ENCODE measurements at places on chromosomes 6 and 20.

GRCh38 chr20:1887321-1887720 is 7.9 kb upstream of the SIRPA start:
- no peak for DNase-seq

DNA sequence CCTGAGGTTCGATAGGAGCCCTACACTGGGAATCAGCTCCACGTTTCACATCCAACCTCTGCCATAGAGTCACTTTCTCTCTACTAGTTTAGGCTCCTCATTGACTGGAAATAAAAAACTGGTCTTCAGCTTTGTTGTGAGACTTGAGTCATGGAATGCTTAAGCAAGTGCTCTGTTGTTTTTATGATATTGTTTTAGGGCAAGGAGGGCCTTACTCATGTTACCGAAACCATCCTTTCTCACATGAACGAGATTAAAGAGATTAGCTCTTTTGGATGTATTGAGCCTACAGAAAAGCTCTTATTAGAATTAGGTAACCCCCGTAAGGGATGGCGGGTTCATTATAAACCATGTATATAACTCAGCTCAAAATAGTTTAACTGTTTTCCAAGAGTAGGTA is 6.9 kb upstream of the MOCS1 start:
- no peak for DNase-seq

DNA sequence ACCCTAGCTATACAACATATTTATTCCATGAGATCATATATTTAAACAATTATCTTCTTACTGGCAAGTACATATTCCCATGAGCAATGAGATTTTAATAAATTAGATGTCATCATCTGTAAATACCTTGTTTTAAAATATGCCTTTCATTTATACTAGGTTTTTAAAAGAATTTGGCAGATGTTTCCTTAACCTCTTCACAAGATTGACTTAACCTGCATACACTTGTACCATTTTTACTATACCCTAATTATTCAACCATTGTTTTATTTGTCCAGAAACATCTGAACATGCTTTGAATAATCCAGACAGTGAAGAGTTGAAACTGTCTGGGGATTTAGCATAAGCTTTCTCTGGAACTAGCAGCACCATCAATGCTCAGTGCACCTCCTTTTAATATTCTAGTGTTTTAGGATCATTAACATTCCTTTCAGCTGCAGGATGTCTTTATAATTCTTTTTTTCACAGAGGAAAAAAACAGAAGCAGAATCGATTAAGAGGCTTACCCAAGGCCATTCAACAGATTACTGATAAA is 188.0 kb upstream of the TENT5A start:
- no peak for DNase-seq

DNA sequence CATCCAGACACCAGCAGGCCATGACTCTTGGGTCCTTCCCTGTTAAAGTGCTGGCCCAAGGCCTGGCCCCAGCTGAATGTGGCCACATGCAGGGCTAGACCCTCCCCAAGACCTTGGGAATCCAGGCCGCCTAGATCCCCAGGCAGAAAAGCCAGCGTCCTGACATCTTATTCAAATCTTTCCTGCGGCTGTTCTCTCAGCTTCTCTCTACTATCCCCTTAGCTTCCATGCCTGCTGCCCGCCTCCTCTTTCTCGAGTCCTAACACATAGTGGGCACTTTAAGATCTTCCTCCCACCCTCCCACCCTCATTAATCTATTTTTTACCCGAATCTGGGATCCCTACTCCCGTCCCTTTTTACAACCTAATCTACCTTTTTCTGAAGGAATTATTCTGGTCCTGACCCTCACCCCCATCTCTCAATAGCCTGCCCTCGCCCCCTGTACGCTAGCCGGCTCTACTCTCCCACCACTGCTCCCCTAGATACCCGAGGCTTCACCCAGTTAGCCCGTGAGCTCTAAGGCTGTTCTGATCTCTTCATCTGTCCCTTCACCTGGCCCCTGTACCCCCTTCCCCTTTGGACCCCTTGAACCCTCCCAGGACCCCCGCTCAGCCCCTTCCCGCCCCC is at the start of gene CCHCR1:
Gene CCHCR1 (minus strand): TSS at position 290 of the 627 bp plus-strand sequence. CDS start 202 bp downstream, at position 88.
- no peak for DNase-seq

DNA sequence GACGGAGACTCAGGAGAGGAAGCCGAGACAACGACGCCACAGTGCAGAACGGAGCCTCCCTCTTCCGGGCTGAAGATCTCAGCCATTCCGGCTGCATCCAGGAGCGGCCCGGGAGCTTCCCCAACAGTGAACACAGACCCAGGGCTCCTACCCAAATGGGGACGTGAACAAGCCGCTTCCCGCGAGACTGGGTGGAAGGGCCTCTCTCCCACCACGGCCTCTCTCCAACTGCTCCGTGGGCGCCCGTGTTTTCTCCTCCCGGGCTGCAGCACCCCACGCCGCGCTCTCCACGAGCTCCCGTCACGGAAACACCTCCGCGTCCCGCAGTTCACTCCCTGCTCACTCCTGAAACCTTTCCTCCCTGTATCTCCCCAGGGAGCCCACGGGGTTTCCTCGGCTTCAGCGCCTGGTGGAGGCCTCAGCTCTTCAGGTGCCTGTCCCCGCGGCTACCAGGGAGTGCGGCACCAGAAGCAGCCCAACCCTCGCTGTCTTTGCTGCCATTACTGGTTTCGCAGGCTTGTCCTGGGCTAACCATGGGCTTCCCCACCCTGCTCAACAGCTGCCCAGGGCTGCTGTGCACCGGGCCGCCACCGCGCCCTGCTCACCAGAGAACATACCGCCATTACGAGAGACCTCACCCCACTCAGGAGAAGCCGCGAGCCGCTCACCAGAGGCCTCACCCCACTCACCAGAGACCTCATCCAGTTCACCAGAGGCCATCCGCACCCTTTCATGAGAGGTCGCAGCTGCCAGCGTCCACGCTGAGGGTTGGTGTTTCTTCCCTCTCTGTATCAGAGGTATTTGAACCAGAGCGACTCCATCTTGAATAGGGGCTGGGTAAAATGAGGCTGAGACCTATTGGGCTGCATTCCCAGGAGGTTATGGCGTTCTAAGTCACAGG is 922.8 kb downstream of the QKI start:
- no peak for DNase-seq

DNA sequence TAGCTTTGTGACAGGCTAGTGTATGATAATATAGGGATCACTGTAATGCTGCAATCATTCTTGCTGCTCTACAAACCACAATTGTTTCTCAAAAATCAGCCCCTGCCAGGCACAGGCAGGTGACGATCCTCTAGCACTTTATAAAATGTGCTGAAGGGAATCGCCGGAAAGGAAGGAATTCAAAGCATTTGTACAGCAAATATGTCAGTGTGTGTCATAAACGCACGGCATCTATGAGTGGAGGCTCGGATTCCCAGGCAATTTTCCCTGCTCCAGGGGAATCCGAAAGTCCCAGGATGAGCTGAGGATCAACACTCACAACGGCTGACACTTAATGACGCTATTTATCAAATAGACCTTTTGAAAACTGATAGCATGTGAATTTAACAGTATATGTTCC is 1.4 kb downstream of the PHACTR1 start:
- DNase-seq = no peak

GRCh38 chr6:9428421-9429172 is 986.3 kb downstream of the TFAP2A start:
- DNase-seq = no peak

- no peak for DNase-seq
Observed at GRCh38 chr6:44263354-44264100, 1.8 kb downstream of the NFKBIE start.

- no peak for DNase-seq
Observed at GRCh38 chr6:36122495-36123269, 7.6 kb upstream of the MAPK13 start.

DNA sequence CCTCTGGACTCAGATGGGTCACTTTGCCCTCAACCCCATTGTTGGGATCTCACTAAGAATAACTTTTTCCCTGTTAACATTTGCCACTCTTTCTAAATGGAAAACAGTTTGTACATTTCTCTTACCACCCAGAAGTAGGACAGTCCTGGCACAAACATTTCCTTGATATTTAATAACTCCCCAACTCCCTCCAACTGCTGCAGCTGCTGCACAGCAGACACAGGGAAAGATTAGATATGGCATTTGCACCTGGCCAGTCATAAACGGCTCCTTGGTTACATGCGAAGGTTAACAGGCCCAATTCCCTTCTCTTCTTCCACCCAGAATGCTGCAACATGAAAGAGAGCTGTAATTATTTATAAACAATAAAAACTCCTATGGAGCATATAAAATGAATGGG is 55.9 kb upstream of the SOX4 start:
- no peak for DNase-seq

GRCh38 chr20:35579196-35579595 is 36.4 kb upstream of the SPAG4 start:
- DNase-seq = no peak

DNA sequence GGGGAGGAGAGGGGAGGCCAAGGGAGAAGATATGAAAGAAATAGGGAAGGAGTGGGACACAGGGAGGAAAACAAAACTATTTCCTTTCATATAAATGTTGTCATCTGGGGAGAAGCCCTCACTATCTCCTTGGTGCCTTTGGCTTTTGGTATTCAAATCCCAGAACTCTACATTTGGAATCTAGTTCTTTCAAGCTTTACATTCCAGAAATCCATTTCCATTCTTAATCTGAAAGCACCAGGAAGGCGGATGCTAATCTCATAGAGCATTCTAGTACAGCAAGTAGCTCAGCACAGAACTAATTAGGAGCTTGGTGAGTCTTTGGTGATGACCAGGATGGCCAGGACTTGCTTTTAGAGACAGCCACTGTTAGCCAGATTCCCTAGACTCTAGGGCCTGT is 177.9 kb downstream of the KIF16B start:
- no peak for DNase-seq

DNA sequence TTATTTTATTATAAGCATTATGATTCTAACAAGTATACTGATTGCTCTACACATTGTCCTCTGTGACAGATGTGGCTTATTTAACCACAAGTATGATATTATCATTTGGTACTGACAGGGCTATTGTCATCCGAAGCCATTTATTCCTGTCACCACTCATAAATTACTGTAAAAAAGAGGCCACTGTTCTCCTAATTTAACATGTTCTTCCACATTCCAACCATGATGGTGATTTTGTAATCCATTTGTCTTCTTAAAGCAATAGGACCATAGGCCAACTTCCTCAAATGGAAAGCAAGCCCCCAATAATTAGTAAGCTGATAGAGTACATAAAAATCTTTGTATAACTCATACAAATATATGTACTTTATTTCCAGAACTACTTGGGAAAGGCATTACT is 50.6 kb downstream of the FUT9 start:
- no peak for DNase-seq

GRCh38 chr6:34696189-34696738 is 303 bp downstream of the ILRUN start:
- DNase-seq = no peak

- DNase-seq = no peak
Observed at GRCh38 chr6:84549917-84550316, 214.5 kb downstream of the TBX18 start.

DNA sequence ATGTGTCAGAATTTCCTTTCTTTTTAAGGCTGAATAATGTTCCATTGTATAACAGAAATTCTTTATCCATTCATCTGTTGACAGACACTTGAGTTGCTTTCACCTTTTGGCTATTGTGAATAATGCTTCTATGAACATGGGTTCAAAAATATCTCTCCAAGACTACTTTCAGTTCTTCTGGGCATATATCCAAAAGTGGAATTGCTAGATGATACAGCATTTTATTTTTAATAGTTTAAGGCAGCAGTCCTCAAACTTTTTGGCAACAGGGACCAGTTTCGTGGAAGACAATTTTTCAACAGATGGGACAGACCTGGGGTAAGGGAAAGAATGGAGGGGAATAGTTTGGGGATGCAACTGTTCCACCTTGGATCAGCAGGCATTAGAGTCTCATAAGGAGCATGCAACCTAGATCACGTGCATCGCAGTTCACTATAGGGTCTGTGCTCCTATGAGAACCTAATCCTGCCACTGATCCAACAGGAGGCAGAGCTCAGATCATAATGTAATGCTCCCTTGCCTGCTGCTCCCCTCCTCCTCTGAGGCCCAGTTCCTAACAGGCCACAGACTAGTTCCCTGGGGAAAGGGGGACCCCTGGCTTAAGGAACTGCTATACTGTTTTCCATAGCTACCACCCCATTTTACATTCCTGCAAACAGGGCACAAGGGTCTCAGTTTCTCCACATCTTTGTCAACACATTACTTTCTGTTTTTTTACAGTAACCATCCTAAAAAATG is 239.9 kb upstream of the RNF217 start:
- no peak for DNase-seq

DNA sequence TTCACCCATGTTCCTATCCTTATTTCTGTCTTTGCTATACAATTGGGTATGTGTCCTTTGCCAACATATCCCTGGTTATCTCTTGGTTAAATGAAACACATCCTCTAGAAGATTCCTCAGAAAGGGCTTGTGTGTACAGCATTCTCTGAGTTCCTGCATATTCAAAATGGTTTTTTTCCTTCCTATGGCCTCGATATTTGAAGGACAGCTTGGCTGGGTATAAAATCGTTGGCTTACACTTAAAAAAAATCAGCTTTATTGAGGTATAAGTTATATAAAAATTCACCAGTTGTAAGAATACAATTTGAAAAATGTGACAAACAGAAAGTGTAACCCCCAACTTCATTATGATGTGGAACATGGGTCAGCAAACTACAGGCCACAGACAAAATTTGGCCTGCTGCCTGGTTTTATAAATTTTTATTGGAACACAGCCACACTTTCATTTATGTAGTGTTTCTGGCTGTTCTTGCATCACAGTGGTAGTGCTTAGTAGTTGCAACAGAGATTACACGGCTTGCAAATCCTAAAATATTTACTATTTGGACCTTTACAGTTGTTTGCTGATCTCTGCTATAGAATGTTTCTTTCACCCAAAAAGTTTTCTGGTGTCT is 16.7 kb downstream of the PCMT1 start:
- DNase-seq = no peak

DNA sequence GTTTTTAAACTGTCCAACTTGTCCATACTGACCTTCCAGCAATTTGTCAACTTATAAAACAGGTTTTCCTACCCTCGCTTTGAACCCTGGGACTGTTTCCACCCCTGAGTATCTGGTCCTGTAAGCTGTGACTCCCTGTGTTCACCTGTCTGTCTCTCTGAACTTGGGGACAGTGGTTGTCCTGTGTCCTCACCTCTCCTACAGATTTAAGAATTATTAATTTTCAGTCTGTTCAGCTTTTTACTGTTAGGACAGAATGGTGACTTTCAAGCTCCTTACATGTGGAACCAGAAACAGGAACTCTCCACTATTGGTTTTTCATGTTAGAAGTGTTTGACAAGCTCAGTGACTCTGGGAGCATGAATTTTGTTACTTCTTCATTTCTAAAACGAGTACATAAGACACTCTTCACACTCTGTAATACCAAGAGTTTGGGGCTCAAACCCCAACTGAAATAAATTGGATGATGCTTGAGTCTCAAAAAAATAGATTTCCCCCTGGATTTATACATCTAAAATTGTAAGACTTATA is 713.9 kb downstream of the COL12A1 start:
- DNase-seq = no peak

Data from stimulated activated CD8-positive, alpha-beta memory T cell treated with anti-CD3 and anti-CD28 coated beads, Interleukin-7, amount 100 ng/mL, for 4 hours (primary cell).